ENCODE measurements at places on chromosomes 1 and 21.

DNA sequence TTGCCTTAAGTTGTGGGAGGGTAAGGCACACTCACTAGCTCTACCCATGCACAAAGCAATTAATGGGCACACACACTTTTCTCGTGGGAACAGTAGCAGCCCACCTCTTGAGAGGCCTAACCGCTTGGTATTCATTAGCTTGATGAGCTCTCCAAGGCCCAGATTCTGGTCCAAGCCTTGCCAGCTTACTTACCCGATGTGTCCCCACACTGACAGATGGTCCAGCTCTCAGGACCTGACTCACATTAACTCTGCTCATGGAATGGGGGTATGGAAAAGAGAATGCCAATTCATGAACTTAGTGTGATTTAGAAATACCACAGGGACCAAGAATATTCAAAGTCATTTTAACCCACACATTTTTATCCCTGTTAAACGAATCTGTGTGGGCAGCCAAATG is 106.8 kb upstream of the CACHD1 start:
- no peak for DNase-seq

- no peak for DNase-seq
These were observed 1571.3 kb upstream of the PRMT6 start for GRCh38 chr1:105485207-105485606.

DNA sequence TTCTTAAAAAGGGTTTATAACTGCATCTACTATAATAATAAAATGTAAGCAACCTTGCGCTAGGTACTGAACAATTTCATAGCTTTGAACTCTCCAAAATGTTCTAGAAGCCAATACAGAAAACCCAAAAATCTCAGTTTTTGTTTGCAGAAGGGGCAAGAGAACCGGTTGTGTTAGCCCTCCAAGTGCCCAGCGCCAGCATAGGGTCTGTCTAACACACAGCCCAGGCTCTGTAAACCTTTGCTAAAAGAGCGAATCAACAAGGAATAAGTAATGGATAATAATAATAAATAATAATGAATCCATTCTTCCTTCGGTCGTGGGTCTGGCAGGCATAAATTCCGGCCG is 333 bp upstream of the CHAF1B start:
- DNase-seq: no peak

DNA sequence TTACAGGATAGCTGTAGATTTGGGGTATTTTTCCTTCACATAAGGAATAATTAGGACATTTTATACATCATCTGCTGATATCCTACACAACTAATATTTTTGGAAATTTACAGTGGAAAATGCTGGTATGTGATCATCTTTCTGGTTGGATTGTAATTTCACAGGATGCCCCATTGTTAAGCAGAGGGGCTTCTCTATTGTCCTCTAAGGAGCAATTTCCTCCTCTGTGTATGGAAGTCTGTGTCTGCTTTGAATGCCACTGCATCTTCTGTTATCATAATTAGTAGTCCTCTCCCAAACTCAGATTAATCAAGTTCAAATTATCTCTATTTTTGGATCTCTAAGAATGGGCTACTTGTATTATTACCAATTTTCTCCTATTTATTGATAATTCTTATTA is 988.1 kb upstream of the B3GALT2 start:
- DNase-seq: no peak

- peak; percentile 69 for DNase-seq
These were observed 48.4 kb downstream of the COLGALT2 start for GRCh38 chr1:183989078-183989577.

DNA sequence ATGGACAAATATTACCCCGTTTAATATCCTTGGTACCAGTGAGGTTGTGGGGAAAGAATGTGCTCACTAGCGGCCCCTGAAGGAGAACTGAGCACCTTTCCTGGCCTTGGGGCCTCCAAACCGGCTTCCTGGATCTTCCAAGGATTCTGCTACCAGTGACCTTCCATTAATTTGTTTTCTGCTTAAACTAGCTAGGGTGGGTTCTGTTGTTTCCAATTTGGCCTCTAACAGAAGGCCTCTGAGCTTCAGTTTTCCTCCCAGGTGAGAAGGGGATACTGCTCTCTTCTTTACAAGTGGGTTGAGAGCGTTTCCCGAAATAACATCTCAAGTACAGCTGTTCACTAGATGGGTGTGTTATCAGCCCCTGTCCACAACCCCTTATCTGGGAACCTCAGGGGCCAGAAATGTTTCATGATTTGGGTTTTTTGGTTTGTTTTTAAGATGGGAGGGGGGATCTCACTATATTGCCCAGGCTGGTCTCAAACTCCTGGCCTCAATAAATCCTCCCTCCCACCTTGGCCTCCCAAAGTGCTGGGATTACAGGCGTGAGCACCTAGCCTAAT is 16.9 kb upstream of the IFNGR2 start:
- DNase-seq: no peak

DNA sequence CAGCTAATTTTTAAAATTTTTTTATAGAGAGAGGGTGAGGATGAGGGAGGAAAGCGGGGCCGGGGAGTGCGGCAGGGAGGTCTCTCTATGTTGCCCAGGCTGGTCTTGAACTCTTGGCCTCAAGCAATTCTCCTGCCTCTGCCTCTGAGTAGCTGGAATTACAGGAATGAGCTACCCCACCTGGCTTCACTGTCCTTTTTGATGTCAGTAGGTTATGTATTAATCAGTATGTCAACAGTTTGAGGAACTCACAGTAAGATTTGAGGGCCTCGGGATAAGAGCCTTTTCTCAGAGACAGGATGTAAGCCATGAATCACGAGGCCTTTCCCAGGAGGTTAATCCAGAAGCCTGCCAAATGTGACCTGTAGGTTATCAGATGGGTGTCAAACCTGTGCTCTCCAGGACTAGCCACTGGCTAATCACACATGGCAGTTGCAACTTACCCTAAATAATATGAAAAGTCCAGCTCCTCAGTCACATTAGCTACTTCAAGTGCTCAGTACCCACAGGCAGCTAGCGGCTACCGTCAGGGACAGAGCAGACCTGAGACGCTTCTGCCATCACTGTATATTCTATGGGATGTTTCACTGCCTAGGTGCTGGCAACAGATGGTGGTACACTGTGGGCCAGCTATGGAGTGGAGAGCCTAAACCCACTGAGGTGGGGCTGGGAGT is 33.1 kb downstream of the TRIM67 start:
- peak; percentile 85 for DNase-seq

DNA sequence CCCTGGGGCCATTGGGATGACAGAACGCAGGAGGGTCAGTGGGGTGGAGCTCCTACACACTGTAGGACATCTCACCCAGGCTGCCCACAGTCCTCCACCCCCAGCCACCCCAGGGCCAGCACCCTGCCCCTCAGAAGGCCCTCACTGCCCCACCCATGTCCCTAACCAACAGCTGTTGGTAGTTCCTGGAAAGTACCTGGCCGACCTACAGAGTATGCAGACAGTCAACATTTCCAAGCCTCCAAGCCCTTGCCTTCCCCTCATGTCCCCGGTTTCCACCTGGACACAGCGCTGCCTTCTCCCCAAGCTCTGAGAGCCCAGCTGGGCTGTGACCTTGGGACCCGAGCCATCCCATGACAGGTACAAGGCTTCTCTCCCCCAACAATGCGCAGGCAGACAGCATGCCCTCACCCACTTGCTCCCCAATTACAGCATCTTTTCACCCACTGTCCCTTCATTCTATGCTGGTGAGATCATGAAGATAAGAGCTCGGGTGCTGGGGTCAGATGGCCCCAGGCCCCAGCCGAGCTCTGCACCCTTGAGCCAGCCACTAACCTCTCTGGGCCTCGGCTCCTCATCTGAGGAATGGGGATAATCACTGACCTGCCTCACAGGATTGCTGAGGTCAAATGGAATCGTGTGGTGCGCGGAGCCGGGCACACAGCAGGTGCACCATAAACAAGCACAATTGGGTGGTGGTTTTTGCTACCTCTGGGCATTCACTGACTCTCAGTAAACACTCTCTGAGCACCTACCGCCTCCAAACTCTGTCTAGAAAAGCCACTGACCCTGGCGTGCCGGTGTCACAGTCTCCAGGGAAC is 11.2 kb downstream of the LAPTM5 start:
- DNase-seq: no peak

DNA sequence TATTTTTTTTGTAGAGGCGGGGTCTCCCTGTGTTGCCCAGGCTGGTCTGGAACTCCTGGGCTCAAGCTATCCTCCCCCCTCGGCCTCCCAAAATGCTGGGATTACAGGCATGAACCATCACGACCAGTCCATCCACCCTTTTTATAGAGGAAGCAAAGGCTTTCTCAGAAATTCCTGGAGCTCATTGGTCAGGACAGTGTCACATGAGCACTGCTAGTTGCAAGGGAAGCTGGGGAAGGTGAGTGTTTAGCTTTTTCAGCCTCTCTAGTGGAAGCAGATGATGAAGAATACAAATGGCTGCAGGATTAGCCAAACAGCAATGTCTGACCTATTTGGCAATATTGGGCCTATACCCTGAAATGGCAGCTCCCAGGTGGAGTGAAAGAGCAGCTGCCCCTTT is 8.0 kb downstream of the IGFN1 start:
- DNase-seq: no peak

DNA sequence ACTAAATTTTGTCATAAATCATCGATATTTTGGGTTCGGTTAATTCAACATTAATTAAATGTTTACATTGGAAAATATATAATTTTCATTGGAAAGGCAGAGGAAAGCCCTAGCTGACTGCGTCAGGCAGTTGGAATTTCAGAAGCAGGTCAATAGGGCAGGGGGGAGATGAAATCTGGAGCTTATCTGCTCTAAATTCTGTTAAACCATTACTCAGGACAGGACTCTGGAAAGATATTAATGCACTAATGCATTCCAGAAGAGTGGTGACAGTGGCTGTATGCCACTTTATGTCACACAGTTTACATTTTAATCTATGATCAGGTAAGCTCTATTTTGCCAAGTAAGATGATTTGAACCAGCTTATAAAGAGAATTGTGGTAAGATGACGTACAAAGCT is 153.0 kb upstream of the B3GALT2 start:
- DNase-seq: no peak

DNA sequence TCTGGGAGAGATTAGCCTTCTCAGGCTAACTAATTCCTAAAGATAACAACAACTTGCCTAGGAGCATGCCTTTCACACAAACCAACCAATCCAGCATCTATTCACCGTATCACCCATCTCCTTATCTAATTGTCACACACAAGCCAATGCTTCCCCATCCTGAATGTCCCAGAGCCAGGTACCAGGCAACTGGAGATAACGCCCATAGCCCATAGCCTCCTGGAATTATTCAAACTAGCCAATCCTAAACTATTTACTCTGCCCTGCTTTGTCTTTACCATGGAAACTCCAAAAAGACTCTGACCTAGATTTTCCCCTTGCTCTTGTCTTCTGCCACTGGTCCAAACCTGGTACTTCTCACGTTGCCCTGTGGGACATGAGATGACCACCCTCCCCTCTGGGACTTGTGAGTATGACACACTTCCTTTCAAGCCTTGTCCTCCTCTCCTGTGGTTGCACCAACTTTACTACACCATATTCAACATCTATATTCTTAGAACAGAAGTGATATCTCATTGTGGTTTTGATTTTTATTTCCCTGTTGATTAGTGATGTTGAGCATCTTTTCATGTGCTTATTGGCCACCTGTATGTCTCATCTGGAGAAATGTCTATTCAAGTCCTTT is 8.8 kb upstream of the ATG4C start:
- DNase-seq: no peak

GRCh38 chr1:8496473-8496872 is 178.6 kb downstream of the SLC45A1 start:
- DNase-seq: no peak
